Suprapubic skin (tissue), 4 donors: ENCODE measurements at places on chromosomes 7 and 10.

DNA sequence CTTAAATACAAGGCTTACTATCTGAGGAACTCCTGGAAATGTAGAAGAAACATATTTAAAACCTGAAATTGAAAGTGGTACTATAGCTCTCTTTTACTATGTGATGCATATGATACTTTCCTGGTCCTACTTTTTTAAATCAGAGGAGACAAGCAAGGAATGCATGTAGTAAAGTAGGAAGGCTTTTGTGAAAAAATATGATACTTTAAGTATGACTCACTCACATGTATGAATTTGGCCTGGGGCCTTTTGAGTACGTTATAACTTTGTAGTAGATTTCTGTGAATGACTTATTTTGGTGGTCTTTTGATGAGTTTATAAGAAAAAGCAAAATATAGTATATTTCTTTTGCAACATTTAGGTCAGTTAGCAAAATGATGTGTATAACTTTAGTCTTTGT lies 53.8 kb downstream of the TAX1BP1 start:
- DNase-seq = no peak

DNA sequence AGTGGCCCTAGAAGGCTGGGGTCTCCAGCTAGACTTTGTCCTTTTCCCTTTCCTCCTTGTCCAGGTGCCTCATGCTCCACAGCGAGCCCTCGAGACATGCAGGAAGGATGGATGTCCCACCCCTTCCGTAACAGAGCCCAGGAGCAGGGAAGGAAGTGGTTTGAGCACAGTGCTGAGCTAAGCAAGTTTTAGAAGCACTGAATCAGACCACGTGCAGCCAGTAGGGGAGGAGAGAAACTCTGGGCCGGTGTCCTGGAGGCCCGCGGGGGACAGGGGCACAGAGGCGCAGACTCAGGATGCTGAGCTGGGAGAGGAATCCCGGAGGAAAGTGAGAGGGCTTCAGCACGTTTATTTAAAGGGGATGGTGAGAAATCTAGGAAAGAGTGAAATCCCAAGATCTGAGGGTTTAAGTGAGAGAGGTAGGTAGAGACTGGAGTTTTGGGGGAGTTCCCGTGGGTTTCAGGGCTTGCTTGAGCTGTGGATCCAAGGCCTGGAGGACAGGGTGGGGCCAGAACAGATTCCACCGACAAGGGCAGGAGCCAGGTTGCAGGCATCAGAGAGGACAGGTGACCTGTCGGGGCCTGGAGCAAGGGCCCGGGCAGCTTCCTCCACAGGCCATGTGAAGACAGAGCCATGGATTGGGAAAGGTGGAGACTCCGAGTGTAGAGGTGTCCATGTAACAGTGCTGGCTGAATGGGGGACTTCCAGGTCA lies 4.4 kb upstream of the IRF5 start:
- DNase-seq = no peak

DNA sequence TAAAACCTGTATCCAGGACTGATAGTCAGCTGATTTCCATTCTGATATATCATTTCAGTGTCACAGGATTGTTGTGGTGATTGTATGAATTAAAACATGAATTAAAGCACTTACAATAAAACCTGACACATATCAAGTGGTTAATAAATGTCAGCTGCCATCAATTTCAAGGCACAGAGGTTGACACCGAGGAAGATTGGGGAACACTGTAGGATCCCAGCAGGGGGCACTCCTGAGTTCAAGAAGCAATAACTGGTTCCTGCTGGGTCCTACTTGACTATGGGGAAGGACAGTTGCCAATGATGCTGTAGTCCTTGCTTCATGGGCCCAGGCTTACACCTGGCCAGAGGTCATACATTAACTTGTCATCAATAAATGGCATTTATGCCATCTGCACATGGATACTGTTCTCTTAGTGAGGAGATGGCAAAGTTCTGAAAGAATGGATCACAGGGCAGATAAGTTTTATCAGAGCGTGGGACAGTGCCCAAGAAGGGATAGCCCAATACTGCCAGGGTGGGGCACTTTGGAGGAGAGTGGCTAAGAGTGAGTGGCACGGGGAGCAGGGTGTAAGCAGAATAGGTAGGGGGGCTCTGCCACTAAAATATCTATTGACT lies 24.1 kb downstream of the FZD1 start:
- DNase-seq = no peak

DNA sequence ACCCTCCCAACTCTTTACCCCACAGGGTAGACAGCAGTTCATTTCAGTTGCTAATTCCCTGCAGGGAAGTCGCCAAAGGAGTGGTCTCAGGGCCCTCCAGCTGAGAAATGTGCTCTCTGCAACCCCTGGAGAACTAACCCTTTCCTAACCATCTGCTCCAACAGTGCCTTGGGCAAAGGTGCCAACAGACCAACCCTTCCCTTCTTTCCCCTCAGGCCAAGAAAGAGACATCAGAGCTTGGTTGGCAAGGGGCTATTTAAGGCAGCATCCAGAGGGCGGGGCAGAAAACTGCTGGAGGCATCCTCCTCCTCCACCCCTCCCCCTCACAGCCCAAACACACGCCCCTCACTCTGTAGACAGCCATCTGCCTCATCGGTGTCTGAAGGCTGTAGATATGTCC lies 1.7 kb downstream of the SORBS1 start:
- no peak for DNase-seq

- DNase-seq = no peak
Measured at GRCh38 chr7:6691609-6692106, 15.1 kb downstream of the ZNF12 start.

- DNase-seq = no peak
Measured at GRCh38 chr7:7114575-7115291, 67.6 kb upstream of the C1GALT1 start.

DNA sequence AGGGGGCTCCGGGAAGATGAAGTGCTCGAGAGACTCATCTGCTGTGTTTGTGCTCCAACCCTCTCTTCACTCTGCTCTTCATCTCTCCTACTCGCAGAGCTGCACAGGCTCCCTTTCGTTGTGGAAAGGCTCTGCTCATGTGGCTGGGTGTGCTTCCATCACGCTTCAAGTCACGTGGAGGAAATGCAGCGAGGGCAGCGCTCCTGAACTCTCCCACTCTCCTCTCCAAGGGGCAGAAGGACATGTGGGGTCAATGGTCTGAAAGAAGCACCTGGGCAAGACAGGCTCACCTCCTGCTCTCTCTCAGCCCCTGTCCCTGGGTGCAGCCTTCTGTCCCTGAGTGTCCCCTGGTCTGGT lies 72.6 kb downstream of the USP6NL start:
- DNase-seq = no peak

GRCh38 chr10:60123172-60123571 lies 216.8 kb upstream of the CCDC6 start:
- no peak for DNase-seq

DNA sequence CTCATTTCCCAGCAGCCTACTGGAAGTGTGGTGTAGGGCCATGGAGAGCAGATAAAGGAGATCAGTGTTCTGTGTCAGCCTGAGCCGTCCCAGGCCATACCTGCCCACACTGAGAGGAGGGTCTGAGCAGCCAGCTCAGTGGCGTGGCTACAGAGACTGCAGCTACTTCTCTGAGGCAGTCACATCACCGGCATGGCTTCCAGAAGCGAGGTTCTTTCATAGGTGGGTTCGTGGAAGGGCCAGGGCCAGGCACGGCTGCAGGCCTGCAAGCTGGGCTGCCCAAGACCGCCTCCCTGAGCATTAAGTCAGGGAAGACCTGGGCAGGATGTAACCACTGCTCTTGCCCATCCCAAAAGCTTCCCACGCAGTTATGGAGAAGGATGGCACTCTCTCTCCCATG lies 34.9 kb downstream of the LDB3 start:
- DNase-seq = no peak

- DNase-seq = no peak
Measured at GRCh38 chr10:350981-351501, 215.8 kb downstream of the ZMYND11 start.

DNA sequence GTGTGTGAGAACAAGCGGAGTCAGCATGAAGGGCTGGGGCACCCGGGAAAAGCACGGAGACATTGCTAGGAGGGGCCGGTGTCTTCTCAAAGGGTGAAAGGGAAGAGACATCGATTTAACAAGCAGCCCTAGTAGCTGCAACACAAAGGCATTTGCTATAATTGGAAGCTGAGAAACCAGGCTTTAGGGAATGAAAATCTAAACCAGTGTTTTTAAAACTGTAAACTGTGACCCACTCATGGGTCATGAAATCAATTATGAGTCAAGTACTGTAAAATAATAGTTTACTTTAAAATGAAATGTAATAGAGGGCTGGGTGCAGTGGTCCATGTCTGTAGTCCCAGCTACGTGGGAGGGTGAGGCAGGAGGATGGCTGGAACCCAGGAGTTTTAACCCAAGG lies 128.7 kb upstream of the RHEB start:
- no peak for DNase-seq

GRCh38 chr10:113142601-113143362 lies 192.7 kb downstream of the TCF7L2 start:
- DNase-seq = no peak

DNA sequence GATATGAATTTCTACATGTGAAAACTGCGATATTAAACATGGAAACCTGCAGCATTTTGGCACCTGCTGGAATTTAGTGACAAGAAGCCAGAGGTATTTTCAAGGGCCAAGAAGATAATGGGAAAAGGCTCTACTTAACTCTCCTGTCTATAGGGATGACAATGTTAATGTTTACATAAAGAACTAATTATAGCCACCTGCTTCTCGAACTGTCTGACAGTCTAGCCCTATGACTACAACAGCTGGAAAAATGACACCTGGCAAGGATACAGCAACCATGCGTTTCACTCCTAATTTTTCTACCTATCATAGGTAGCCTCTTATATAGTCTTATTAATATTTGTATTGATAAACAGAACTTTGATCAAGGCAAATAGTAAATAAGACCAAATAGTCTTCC lies 49.6 kb downstream of the MAGI2 start:
- DNase-seq = no peak

GRCh38 chr10:3008518-3009195 lies 58.7 kb upstream of the PFKP start:
- DNase-seq = no peak

DNA sequence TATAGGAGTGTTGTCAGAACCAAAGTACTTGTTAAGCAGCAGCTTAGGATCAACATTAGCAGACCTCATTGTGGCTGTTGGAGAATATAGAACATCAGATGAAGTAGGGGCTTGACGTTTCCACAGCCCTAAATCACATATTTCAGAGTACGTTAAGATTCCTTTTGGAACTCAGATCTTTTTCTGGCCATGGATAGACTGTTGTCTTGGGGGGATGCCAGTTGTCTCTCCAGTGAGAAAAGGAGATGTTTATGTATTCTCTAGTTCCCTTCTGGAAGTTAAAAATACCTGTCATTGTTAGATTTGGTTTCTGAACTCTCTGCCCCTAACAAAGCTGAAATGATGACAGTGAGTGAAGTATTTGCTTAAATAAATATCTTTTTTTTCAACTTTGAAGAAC lies 191.3 kb downstream of the AUTS2 start:
- DNase-seq = no peak

DNA sequence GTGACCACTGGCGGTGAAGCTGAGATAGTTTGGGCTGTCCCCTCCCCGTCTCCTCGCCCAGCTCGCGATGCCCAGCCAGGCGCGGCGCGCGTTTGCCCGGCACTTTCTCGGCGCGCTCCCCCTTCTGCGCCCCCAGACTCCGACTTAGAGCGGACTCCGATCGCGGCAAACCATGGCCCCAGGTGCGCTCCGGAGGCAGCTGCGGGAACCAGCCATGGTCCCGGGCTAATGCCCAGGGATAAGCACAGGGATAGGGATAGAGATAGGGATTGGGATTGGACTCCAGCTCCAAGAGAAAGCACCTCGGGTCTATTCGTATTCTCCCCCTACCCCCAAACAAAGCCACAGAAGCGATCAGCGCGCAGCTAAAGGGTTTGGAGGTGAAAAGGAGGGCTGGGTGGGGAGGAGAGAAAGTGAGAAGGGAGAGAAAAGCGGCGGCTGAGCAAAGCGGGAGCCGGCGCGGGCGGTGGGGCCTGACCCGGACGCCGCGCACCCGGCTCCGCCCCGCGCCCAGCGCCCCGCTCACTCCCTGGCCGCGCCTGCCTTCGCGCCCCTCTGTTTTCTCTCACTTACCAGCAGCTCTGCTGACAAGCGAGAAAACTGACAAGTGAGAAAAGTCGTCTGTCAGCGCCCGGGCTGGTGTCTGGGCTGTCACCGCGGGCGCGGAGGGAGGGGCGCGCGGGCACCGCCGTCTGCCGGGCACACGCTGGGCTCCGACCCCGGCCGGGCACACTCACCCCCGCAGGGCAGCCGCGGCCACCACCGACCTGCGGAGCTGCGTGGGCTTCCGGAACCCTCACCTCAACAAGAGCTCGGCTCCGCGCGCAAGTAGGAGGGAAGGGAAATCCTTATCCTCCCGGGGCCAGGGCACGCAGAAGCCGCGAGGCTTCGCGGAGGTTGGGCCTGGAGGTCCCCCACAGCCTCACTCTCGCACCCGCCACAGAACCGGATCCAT lies at the start of gene PDE1C:
PDE1C (minus strand) TSS at position 2 of the 955 bp plus-strand sequence.
- DNase-seq = no peak

DNA sequence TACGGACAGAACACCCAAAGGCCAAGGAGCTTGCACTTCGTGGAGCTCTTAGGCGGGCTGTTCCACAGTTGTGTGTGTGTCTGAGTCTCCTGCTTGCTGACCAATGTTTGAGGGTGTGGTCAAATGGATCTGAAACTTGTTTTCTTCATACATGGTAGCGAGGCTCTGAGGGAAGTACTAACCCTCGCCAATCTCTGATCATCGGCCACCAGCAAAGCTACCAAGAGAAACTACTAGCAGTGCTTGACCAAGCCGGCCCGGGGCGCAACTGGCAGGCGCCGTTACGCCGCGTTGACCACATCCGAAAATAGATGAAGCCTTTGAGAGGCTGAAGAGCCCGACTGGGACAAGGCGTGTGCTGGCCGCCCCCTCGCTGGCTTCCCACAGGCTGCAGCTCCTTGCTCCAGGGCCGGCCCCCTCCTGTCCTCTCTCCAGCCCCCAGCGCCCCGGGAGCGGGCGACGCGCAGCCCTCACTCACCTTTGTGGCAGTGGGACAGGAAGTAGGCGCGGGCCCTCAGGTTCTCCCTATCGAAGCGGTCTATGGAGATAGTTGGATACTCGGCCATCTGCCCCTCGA lies 384 bp downstream of the DCLRE1C start:
- DNase-seq = no peak

GRCh38 chr7:46775776-46776175 lies 806.1 kb downstream of the TNS3 start:
- no peak for DNase-seq

- DNase-seq = no peak
Measured at GRCh38 chr7:521221-522070, 1.8 kb upstream of the PDGFA start.

GRCh38 chr10:124366343-124366742 lies 52.4 kb downstream of the OAT start:
- DNase-seq = no peak

DNA sequence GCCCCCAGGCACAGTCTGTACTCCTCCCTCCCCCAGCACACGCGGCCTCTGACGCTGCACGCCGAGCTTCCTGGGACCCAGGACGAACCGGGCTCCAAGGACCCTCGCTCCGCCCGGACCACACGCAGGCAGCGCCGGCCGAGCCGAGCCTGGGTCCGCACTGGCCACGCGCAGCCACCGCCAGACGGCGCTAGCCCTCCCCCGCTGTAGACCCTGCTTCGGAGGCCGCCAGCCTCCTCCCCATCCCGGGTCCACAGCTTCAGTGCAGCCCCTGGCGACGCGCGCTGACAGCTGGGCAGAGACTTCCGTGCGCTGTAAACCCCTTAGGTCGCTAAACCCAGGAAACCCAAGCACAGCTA lies 936 bp upstream of the TCERG1L start:
- no peak for DNase-seq

- DNase-seq = no peak
Measured at GRCh38 chr10:96984541-96985131, 152.5 kb downstream of the LCOR start.

GRCh38 chr10:5659702-5660528 lies 6.5 kb downstream of the ASB13 start:
- DNase-seq = no peak
